ENCODE measurements at places on chromosomes 2 and 18.

- DNase-seq: no peak
Measured at GRCh38 chr2:234026693-234027254, 23.7 kb upstream of the SPP2 start.

GRCh38 chr18:2570772-2571199 is 519 bp downstream of the METTL4 start:
- DNase-seq: peak; percentile 86

GRCh38 chr2:232659359-232659758 is 26.0 kb downstream of the EFHD1 start:
- DNase-seq: no peak

- DNase-seq: no peak
Measured at GRCh38 chr2:200173691-200174090, 132.8 kb upstream of the SPATS2L start.

DNA sequence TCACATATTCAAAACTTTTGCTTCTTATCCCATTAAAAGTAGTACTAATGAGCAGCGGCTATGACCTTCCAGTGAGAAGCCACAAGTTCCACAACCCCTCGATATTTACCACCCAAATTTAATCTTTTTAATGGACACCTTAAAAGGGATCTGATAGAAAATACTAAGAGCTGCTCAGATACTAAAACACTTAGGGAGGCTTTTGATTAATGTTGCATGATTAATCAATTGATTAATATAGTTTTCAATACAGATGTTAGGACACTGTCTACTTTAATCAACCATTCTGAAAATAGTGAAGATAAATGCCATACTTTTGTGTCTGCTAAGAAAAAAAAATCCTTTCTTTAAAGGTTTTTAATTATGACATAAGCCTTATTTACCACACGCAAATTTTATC is 1312.8 kb upstream of the ACVR2A start:
- no peak for DNase-seq

- no peak for DNase-seq
Measured at GRCh38 chr2:133157141-133157540, 411.1 kb downstream of the NCKAP5 start.

DNA sequence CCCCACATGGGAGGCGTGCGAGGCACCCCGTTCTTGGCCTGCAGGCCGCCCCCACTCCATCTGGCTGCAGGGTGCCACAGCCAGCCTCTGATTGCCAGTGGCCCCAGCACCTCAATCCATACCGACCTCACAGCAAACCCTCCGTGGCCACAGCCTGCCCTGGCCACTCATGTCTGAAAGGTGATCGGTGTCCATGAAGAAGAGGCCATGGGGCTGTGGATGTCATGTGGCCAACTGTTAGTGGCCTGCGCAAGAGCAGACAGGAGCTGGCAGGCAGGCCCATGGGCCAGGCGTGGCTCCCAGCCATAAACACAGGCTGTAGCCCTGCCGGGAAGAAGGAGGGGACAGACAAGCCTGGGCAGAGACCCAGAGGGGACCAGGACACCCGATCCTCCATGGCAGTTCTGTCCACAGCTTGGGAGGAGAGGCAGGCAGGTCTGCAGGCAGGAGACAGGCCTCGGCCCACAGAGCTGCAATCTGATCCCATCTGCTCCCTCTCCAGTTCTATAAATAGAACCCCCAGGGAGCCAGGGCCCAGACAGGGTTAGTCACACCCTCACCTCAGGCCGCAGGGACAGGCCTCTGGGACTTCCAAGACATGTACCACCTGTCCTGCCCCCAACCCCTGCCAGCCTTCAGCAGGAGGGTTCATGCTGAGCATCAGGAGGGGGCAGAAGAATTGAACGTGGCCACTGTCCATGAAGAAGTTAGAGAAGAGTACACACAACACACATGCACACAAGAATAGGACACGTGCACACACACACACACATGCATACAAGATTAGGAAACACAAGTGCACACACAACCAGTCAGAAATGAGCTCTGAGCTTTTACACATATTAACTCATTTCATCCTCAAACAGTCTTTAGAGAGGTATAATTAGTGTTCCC is 16.9 kb downstream of the STEAP3 start:
- DNase-seq: peak; percentile 79

DNA sequence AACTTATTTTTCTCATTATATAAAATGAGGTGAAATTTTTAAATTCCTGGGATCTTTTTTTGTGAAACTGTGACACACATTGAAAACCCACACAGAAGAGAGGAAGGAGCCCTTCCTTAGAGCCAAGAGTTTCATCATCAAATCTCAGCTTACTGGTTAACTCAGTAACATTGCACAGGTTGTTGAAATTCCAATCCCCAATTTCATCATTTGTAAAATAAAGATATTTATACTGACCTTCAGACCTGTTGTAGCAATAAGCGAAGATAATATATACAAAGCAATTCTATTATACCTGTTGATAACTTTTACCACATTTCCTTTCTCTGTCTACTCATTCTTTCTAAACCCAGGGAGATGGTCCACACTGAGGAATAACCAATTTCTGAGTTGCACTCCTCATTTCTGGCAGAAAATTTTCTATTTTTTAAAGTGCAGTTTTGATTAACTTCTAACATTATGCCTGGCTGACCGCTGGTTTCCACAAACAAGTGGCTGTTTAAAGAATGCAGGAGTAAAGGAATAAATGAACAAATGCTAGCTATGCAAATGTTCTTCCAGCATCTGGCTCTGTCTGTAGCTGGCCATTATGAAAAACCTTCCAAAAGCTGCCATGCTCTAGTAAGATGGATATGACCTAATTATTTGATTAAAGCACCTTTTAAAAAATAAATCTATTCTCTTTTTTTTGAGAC is 105.7 kb upstream of the LINC00305 start:
- no peak for DNase-seq

GRCh38 chr18:5475267-5475666 is 68.5 kb downstream of the EPB41L3 start:
- DNase-seq: no peak

DNA sequence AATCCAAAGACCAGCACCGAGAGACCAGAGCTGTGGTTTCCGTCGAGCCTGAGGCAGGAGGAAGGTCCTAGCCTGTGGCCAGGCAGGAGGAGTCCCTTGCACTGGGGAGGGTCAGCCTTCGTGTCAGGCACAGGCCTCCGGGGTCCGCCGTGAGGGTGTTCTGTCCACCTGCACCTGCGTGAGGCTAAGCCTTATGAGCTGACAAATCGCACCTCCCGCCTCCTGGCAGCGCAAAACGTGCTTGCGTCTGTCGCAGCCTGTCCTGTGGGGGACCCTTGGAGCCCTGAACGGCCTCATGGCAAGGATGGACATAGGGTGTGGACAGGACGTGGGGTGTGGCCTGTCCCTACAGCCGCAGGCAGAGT is 73.3 kb downstream of the KCNG2 start:
- no peak for DNase-seq

GRCh38 chr18:11789716-11790510 is 61.3 kb upstream of the CHMP1B start:
- no peak for DNase-seq

- no peak for DNase-seq
Measured at GRCh38 chr2:84458551-84459017, 496 bp downstream of the SUCLG1 start.

DNA sequence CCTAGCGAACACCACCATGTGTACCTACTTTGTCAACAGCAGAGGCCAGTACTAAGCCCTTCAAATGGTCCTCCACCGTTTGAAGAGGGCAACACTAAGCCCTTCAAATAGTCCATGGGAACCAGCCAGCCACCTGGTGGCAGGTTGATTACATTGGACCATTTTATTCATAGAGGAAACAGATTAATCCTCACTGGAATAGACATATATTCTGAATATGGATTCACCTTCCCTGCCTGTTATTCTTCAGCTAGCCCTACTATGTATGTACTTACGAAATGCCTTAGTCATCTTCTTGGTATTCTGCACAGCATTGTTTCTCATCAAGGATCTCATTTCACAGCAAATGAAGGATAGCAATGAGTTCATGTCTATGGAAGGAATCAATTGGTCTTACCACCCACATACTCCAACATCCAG is 10.0 kb upstream of the ZNF396 start:
- no peak for DNase-seq

- no peak for DNase-seq
Measured at GRCh38 chr2:61425605-61426155, 45.2 kb downstream of the USP34 start.

DNA sequence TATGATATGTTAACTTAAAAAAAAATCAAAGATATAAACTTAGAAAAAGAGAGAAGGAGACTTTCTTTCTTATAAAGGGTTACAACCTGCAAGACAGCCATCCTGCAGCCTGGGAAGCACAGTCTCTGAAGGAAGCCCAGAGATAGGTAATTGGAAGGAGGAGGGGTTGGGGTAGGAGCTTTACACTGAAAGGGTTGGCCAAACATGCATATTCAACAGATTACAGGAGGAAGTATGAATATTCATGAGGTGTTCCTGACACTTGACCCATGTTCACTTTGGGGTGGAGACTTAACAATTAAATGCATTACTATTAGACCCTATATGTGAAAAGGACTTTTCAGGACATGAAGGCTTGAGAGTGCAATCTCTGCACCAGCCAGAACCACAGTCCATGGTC is 71.7 kb upstream of the CDH2 start:
- DNase-seq: no peak

DNA sequence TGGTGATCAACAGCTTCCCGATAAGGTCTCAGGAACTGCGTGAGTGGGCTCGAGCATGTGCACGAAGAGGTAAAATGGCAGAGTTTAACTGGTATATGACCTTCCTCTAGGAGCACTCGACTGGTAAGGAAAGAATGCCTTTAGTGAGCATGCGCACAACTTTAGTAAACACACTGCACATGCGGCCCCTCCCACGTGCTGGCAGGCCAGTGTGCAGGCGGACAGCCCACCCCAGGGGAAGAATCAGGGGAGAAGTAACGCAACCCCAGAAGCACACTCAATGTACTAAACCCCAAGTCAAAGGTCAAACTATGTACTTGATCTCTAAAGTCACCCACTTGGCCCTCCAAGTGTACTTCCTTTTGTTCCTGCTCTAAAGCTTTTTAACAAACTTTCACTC is 28.7 kb upstream of the SLC25A52 start:
- no peak for DNase-seq

GRCh38 chr18:318791-319291 is 51.0 kb upstream of the THOC1 start:
- no peak for DNase-seq

- peak; percentile 49 for DNase-seq
Measured at GRCh38 chr2:20604951-20605381, 45.9 kb downstream of the HS1BP3 start.

DNA sequence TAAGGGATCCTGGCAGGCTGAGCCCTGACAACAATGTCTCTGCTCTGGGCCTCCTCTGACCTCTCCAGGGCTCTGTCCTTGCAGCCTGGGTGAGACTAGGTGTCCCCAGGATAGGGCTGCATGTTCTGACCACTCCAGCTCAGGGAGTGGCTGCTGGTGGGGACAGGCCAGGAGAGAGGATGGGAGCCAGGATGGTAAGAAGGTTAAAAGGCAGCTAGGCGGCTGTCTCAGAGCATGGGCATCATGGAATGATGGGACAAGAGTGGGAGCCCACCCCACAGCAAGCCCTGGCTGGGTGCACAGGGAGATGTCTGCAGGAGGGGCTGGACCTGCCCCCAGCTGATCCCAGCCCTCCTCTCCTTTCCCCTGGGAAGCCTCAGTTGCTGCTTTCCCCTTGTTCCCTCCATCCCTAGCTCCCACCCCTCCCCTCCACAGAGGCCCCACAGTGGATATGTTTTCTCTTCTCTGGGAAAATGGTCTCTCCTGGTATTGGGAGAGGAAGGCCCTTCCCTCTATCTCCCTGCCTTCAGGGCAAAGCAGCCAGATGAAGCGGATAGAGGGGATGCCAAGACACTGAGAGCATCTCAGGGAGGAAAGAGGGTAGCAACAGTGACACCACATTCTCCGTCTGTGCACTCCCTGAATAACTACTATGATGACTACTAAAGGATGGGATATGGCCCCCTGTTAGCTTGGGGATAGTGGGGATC is 334.3 kb downstream of the DYSF start:
- no peak for DNase-seq

Measured in left hindlimb (tissue), 1 donor.